ENCODE measurements at places on chromosomes 1 and 21.

- H3K27me3 ChIP-seq: no peaks in the 10 kb centered on the region
- no peaks in the 10 kb centered on the region for H3K4me1 ChIP-seq
- no peak for DNase-seq
Observed at GRCh38 chr1:96945509-96946084, 224.0 kb downstream of the PTBP2 start.

GRCh38 chr21:41170859-41171609, 3.1 kb downstream of the BACE2 start:
- peaks cover 57% of the 10 kb centered on the region for H3K4me1 ChIP-seq
- no peak overlapping the region for H3K27ac ChIP-seq
- no peak overlapping the region for H3K4me3 ChIP-seq

DNA sequence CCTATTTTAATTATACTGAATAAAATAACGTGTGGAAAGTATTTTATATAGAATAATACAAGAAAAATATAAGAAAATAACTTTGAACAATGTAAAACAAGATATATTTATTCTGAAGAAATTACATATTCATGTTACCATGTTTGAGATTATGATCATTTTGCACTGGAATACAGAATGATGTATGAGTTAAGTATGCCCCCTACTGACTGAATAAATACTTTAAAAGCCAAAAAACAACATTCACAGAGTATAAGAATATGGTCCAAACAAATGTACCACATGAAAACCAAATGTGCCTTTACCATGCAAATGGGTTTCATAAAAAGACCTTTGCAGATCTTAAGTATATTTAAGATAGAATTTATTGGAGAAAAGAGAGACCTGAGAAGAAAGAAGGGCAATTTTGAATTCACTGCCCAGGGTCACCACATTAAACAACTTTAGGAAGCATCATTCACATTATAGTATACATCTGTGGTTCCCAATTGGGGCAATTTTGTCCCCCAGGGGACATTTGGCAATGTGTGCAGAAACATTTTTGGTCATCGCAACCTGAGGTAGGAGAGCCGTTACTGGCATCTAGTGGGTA, 136.6 kb upstream of the GFI1 start:
- H3K4me1 ChIP-seq: no peaks in the 10 kb centered on the region
- H3K36me3 ChIP-seq: peaks cover 43% of the 10 kb centered on the region
- H3K4me3 ChIP-seq: no peak overlapping the region
- DNase-seq: no peak
- no peak overlapping the region for H3K27ac ChIP-seq

- H3K36me3 ChIP-seq: no peaks in the 10 kb centered on the region
- H3K4me3 ChIP-seq: no peak overlapping the region
- H3K4me1 ChIP-seq: peaks cover 25% of the 10 kb centered on the region
- no peaks in the 10 kb centered on the region for H3K27me3 ChIP-seq
Observed at GRCh38 chr1:94121411-94121821, 468 bp upstream of the ABCA4 start.

DNA sequence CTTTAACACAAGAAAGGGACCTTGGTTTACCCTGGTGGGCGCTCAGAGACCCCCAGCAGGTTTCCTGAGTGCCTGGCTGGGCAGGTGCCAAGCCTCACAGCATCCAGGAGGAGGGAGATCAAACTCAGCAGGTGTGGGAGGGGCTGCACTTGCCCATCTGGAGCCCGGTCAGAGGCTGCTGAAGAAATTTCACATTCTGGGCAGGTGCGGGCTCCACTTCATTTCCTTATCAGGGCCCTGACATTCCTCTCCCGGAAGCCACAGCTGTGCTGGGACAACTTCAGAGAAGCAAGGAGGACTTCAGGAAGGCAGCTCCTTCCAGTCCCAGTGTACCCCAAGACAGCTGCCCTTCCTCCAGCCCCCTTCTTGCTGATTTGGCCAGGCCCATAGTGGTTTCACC, 82.9 kb downstream of the ITPKB start:
- no peaks in the 10 kb centered on the region for H3K4me1 ChIP-seq
- H3K36me3 ChIP-seq: no peaks in the 10 kb centered on the region
- H3K27me3 ChIP-seq: no peaks in the 10 kb centered on the region
- no peak overlapping the region for H3K27ac ChIP-seq
- no peak overlapping the region for H3K4me3 ChIP-seq

GRCh38 chr1:228073061-228073856, 9.2 kb upstream of the ARF1 start:
- DNase-seq: peak; percentile 11
- no peak overlapping the region for H3K27ac ChIP-seq
- H3K27me3 ChIP-seq: peaks cover 30% of the 10 kb centered on the region
- no peaks in the 10 kb centered on the region for H3K4me1 ChIP-seq

- H3K27me3 ChIP-seq: no peaks in the 10 kb centered on the region
- no peak overlapping the region for H3K27ac ChIP-seq
- peak; percentile 44 for DNase-seq
Observed at GRCh38 chr1:246753670-246754535, 29.7 kb downstream of the SCCPDH start.

- peaks cover 3% of the 10 kb centered on the region for H3K27me3 ChIP-seq
- no peak for DNase-seq
- no peaks in the 10 kb centered on the region for H3K36me3 ChIP-seq
- no peak overlapping the region for H3K27ac ChIP-seq
Observed at GRCh38 chr1:181075766-181076350, 12.6 kb upstream of the IER5 start.

GRCh38 chr1:37323486-37324377, 150.6 kb upstream of the ZC3H12A start:
- no peak overlapping the region for H3K4me3 ChIP-seq
- no peak overlapping the region for H3K27ac ChIP-seq
- DNase-seq: no peak
- no peaks in the 10 kb centered on the region for H3K36me3 ChIP-seq
- H3K4me1 ChIP-seq: no peaks in the 10 kb centered on the region

DNA sequence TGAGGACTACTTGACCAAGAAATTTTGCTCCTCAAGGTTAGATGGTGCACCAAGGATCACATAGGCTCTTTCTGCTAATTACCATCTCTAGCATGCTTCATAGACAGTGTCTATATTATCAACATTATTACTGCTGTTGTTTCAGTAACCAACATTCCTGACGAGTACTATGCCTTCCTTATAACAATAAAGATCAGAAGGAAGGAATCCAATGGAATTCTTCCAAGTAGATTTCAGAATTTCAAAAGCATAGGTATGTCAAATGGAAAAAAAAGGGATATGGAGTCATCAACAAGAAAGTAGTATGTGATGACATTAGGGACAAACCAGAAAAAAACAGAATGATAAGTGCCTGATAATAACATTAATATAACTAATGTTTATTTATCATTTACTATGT, 39.6 kb upstream of the LPGAT1 start:
- H3K27me3 ChIP-seq: peaks cover 5% of the 10 kb centered on the region
- no peaks in the 10 kb centered on the region for H3K36me3 ChIP-seq
- DNase-seq: no peak
- no peak overlapping the region for H3K27ac ChIP-seq
- no peaks in the 10 kb centered on the region for H3K4me1 ChIP-seq

DNA sequence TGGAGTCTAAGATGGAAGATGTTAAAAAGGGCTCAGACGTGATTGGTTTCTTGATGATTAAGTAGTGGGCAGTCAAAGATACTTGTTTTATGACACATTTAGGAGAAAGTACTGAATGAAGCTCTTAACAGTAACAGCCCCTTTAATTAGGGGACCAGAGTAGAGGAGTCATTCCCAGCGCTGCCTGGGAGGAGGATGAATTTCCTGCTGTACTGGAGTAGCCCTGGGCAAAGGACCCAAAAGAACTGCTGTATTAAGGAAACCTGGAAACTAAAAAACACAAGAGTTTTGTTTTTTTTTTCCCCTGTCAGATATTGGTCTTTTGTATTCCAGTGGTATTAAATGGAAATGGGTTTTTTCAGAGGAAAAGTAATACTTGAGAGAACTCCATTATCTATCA, 126.5 kb downstream of the NFIA start:
- no peaks in the 10 kb centered on the region for H3K36me3 ChIP-seq
- H3K4me3 ChIP-seq: no peak overlapping the region
- DNase-seq: no peak
- no peaks in the 10 kb centered on the region for H3K27me3 ChIP-seq
- peaks cover 57% of the 10 kb centered on the region for H3K4me1 ChIP-seq
- H3K27ac ChIP-seq: peak overlapping the region; percentile 20

GRCh38 chr1:2238361-2239012, 10.4 kb downstream of the SKI start:
- H3K27ac ChIP-seq: peak overlapping the region; percentile 26
- H3K4me1 ChIP-seq: peaks cover 100% of the 10 kb centered on the region
- no peaks in the 10 kb centered on the region for H3K27me3 ChIP-seq
- H3K4me3 ChIP-seq: no peak overlapping the region
- DNase-seq: no peak

- H3K36me3 ChIP-seq: no peaks in the 10 kb centered on the region
- peaks cover 60% of the 10 kb centered on the region for H3K27me3 ChIP-seq
- H3K4me3 ChIP-seq: no peak overlapping the region
- DNase-seq: no peak
- no peak overlapping the region for H3K27ac ChIP-seq
Observed at GRCh38 chr1:228793032-228793431, 57.8 kb downstream of the RHOU start.

- peak overlapping the region; percentile 92 for H3K27ac ChIP-seq
- H3K4me3 ChIP-seq: no peak overlapping the region
- no peak for DNase-seq
- H3K27me3 ChIP-seq: no peaks in the 10 kb centered on the region
- H3K36me3 ChIP-seq: no peaks in the 10 kb centered on the region
Observed at GRCh38 chr1:11931845-11932244, 2.7 kb upstream of the PLOD1 start.

GRCh38 chr1:81187635-81188034, 613.1 kb upstream of the ADGRL2 start:
- DNase-seq: no peak
- no peaks in the 10 kb centered on the region for H3K4me1 ChIP-seq
- no peak overlapping the region for H3K4me3 ChIP-seq
- H3K27me3 ChIP-seq: no peaks in the 10 kb centered on the region
- no peaks in the 10 kb centered on the region for H3K36me3 ChIP-seq

- no peak overlapping the region for H3K27ac ChIP-seq
- no peaks in the 10 kb centered on the region for H3K36me3 ChIP-seq
- H3K4me1 ChIP-seq: peaks cover 10% of the 10 kb centered on the region
- no peak for DNase-seq
- H3K4me3 ChIP-seq: no peak overlapping the region
- H3K27me3 ChIP-seq: peaks cover 4% of the 10 kb centered on the region
Observed at GRCh38 chr1:99776120-99776519, 9.7 kb upstream of the FRRS1 start.

DNA sequence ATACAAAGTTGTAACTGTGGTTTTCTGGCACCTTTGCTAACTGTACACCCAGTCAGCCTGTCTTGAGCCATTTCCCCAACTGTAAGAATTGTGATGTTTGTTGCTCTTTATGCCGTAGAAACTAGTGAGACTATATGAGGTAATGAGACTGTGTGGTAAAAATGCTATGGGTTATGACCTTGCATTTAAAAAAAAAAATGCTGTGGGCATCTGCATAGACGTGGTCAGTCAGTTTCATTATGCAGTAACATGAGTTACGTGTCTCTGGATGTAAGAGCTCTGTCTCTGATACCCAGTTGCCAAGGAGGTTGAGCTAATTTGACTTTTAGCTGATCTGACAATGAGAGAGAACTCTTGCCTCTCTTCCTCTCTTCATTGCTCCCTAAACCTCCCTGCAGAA, 80.6 kb upstream of the LAMC2 start:
- DNase-seq: no peak
- H3K4me1 ChIP-seq: peaks cover 94% of the 10 kb centered on the region
- H3K36me3 ChIP-seq: peaks cover 27% of the 10 kb centered on the region
- no peak overlapping the region for H3K4me3 ChIP-seq
- H3K27me3 ChIP-seq: no peaks in the 10 kb centered on the region

DNA sequence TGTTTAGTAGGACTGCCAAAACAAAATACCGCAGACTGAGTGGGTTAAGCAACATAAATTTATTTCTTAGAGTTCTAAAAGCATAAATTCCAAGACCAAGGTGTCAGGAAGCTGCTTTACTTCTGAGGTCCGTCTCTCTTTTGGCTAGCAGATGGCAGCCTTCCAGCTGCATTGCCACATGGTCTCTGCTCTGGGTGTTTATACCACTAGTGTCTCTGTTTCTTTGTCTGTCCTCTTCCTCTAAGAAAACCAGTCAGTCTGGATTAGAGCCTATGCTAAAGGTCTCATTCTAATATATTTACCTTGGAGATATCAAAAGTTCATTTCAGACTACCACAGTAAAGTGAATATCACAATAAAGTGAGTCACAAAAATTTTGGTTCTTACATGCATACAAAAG, 519.8 kb downstream of the COL11A1 start:
- no peaks in the 10 kb centered on the region for H3K36me3 ChIP-seq
- DNase-seq: no peak
- H3K4me3 ChIP-seq: no peak overlapping the region

GRCh38 chr1:174678657-174679056, 230.9 kb downstream of the GPR52 start:
- no peaks in the 10 kb centered on the region for H3K27me3 ChIP-seq
- no peaks in the 10 kb centered on the region for H3K36me3 ChIP-seq
- DNase-seq: no peak
- H3K4me3 ChIP-seq: no peak overlapping the region
- peaks cover 3% of the 10 kb centered on the region for H3K4me1 ChIP-seq

GRCh38 chr1:97989094-97989680, 68.4 kb upstream of the DPYD start:
- no peak for DNase-seq
- H3K27ac ChIP-seq: no peak overlapping the region
- H3K4me1 ChIP-seq: no peaks in the 10 kb centered on the region
- no peaks in the 10 kb centered on the region for H3K36me3 ChIP-seq

- H3K27me3 ChIP-seq: peaks cover 31% of the 10 kb centered on the region
- peak overlapping the region; percentile 81 for H3K4me3 ChIP-seq
- DNase-seq: peak; percentile 54
- H3K36me3 ChIP-seq: no peaks in the 10 kb centered on the region
Observed at GRCh38 chr1:1157914-1158710, 15.6 kb upstream of the TTLL10 start.

GRCh38 chr1:40783001-40783905, at the start of gene KCNQ4:
KCNQ4 (plus strand) TSS chr1:40783787; CDS start chr1:40784094, 307 bp downstream.
- peak; percentile 60 for DNase-seq
- peaks cover 39% of the 10 kb centered on the region for H3K4me1 ChIP-seq
- no peaks in the 10 kb centered on the region for H3K36me3 ChIP-seq
- H3K27me3 ChIP-seq: no peaks in the 10 kb centered on the region
- H3K27ac ChIP-seq: peak within 1 kb of the TSS; percentile 67
- peak within 1 kb of the TSS; percentile 70 for H3K4me3 ChIP-seq

DNA sequence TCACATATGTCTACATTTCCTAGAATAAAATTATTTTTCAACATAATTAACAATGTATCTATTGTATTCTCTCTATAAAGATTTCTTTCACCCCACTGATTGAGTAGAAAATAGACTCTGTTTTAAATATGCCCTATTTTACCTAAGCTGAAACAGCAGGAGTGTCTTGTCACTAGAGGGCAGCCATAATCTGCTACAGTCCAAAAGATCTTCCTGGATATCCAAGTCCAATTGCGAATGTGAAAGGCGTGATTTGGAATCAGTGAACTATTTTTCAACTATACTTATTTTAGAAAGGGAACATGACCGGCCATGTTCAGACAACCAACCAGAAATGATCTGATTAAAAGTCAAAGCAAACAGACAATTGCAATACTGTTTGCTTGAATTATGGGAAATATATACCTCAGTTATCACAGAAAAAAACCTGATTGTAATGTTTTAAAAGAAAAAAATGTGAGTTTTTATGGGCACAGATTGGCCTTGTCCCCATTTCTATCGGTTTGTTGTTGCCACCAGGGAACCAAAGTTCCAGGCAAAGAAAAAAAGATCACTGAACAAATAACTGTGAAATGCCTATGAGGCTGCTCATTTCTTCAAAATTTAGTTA, 1211.0 kb upstream of the ADGRL4 start:
- no peak overlapping the region for H3K27ac ChIP-seq
- no peaks in the 10 kb centered on the region for H3K27me3 ChIP-seq
- no peak for DNase-seq
- H3K4me1 ChIP-seq: no peaks in the 10 kb centered on the region
- H3K4me3 ChIP-seq: no peak overlapping the region
